ENCODE measurements at places on chromosomes 6 and 20.
A peak's percentile ranks its signal among the peaks of the same experiment; 100 is the strongest.

DNA sequence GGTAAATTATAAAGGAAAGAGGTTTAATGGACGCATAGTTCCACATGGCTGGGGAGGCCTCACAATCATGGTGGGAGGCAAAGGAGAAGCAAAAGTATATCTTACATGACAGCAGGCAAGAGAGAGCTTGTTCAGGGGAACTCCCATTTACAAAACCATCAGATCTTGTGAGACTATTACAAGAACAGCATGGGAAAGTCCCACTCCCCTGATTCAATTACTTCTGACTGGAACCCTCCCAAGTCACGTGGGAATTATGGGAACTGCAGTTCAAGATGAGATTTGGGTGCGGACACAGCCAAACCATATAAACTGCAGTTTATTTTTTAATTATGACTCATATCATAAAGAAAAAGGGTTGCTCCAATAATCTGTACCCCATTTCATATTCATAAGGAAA is 22.3 kb upstream of the HLA-DQA2 start:
- DNase-seq: no peak

- DNase-seq: no peak
Observed at GRCh38 chr20:63471981-63472831, at the start of gene KCNQ2. Gene KCNQ2, minus strand, starts transcription at chr20:63472655. Its CDS starts 192 bp downstream, at chr20:63472463.

- DNase-seq: no peak
Observed at GRCh38 chr6:34259529-34260069, 10.8 kb upstream of the SMIM29 start.

- no peak for DNase-seq
Observed at GRCh38 chr6:30700340-30700739, 9.6 kb upstream of the NRM start.

DNA sequence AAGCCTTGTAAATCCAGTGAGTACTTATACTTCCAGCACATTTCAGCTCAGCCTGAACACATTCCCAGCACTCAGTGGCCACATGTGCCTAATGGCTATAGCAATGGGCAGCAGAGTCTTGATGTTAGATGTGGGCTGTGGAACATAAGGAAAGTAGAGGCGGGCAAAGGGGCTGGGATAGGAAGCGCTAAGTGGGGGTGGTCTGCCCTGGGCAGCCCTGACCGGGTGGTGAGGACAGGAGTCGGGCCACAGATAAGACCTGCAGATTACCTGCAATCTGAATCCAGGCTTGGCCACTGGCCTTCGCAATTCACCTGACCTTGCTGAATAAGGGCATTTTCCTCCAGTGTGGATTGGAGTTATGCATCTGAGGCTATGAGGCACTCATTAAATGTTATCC is 11.1 kb upstream of the HMGA1 start:
- DNase-seq: no peak

DNA sequence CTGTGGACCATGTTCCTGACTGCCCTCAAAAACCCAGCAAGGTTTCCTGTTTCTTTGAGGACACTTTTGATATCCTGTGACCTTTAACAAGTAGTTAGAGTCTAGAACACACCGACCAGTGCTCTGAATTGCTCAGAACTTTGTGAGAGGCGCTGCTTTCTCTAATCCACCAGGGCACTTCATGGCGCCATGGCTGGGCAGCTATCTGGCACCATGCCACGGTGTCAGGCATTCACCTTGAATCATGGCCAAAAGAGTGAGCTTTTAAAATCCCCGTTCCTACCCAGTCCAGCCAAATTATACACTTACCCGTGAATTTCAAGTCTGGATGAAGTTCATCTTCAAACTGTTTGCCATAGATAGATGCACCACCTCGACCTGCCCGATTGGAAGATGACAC is 17.0 kb upstream of the CPNE5 start:
- DNase-seq: no peak

DNA sequence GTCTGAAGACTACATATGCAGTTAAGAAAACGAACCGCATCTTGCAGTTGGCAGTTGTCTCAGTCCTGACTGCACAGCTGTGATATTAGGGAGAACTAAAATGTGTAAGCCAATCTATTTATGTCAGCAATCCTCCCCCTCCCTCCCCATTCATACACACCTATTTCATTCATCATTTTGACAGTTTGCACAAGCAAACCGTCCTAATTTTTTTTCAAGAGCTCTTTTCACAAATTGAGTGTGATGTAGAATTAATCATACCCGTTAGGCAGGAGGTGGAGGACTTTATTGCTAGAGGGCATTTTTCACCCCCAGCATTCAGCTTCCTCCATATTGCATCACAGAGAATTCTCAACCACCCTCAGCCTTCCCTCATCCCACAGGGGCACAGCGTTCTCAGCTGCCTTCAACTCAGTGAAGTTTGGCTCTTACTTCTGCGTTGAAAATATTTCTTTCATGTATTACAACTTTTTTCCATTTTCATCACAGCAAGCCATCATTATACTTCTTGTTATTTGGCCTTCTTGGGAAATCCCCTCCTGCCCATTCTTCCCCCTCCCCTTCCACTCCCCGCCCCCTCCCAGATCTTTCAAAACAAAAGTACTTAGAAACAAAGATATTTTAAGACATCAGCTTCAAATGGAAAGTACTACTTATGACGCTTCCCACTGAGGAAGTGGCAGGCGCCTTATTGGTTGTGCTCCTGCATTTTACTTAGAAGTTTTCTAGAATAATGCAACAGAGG is 37.5 kb downstream of the NOX3 start:
- peak; percentile 48 for DNase-seq

- no peak for DNase-seq
Observed at GRCh38 chr6:20791944-20792343, 257.7 kb downstream of the CDKAL1 start.

GRCh38 chr6:151164383-151164782 is 75.4 kb upstream of the AKAP12 start:
- DNase-seq: no peak

DNA sequence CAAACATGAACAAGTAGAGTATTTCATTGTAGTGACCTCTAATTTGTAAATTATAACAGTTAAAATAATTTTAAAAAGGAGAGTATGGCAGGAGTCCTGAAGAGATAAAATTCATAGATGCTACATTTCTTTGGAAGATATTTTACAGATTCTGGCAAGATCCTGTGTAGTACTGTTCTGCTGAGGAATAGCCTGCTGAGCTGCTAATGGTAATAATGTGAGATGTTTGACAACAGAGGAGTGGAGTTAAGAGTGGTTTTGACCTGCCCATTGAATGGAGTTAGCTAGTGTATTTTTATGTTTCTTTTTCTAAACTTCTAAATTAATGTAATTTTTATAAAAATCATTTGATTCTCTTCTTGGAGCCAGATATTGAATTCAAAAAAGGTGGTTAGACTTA is 11.8 kb downstream of the CLVS2 start:
- DNase-seq: no peak

GRCh38 chr20:3276680-3277015 is 37.7 kb upstream of the SLC4A11 start:
- DNase-seq: no peak

DNA sequence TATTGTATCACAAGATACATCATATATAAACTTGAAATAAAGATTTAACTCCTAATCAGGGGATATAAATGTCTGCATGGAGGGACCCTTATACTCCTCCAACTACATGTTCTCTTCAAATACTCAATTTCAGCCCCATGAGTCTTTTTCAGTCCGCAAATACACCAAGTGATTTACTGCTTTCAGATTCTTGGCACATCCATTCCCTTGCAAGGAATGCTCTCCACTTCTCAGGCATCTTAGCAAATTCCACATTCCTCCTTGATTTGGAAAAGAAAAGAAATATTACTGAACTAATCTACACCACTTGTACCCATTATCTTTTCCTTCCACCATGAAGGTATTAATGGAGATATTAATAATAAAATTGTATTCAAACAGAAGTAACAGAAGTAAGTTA is 999.4 kb upstream of the GJE1 start:
- DNase-seq: no peak

DNA sequence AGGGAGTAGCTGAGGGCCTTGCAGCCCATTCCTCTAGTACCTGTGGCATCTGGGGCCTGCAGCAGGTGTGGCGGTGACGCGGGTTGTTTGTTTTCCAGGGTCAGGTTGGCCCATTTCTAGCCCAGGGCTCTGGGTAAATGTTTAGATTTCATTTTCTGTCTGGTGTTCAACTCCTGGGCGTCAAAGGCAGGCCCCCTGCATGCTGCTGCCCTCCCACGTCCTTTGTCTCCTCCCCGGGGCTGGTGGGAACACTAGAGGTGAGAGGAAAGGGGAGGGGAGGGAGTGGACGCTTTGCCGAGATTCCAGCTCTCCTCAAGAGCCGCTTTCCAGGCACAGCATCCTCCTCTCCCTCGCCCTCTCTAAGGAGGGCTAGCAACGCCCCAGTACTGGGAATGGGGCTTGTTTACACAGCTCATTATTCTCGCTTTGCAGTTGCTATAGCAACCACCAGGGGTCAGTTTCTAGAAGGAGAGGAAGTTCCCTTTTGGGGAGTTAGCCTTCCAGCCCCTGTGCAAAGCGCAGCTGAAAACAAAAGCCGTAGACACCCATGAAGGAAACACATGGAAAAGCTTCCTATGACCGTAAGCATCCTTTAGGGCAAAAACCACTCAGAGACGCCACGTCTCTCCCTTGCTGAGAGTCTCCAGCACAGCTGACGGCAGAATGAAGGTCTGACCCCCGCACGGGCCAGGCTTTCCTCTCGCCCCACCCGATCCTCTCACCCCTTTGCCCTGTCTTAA is 170.6 kb downstream of the LY86 start:
- peak; percentile 83 for DNase-seq

GRCh38 chr20:53077373-53078205 is 105.4 kb downstream of the TSHZ2 start:
- DNase-seq: no peak

- no peak for DNase-seq
Observed at GRCh38 chr6:135577059-135577538, 79.6 kb upstream of the AHI1 start.

- no peak for DNase-seq
Observed at GRCh38 chr6:84517741-84518530, 246.5 kb downstream of the TBX18 start.

DNA sequence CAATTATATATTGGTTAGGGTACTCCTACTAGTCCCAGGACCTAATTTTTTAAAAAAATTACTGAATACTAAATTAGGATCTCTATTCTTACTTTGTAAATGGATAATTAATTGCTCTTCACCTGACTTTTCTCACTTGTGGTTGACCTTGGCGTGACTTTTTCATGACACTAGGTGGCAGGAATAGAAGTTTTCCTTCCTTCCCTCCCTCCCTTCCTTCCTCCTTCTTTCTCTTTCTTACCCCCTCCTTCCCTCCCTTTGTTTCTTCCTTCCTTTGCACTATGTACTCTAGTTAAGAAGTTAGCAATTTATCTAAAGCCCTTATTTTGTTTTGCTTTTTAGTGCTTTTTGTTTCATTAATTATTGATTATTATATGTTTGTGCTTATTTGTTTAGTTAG is 20.4 kb upstream of the HBS1L start:
- DNase-seq: no peak

- DNase-seq: no peak
Observed at GRCh38 chr20:891706-892080, 24.4 kb downstream of the ANGPT4 start.

DNA sequence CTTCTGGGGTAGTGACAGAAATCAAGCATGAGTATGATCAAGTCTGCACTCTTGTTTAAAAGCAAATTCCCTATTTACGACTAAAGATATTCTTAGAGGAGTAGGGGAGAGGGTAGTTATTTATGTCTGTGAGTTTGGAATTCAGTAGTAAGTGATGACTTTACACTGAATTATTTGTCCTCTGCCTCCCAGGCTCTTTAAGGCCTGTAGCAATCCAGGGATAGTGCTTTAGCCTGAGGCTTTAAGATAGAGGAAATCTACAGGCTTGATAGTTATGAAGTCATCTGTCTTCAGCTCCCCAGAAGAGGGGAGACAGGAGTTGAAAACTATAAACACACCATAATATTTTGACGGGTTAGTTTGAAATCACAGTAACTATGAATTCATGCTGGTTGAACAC is 664.5 kb downstream of the EPM2A start:
- DNase-seq: no peak

GRCh38 chr20:48818481-48818987 is 9.3 kb downstream of the PREX1 start:
- DNase-seq: no peak

GRCh38 chr6:80742481-80742880 is 636.0 kb downstream of the BCKDHB start:
- DNase-seq: no peak

DNA sequence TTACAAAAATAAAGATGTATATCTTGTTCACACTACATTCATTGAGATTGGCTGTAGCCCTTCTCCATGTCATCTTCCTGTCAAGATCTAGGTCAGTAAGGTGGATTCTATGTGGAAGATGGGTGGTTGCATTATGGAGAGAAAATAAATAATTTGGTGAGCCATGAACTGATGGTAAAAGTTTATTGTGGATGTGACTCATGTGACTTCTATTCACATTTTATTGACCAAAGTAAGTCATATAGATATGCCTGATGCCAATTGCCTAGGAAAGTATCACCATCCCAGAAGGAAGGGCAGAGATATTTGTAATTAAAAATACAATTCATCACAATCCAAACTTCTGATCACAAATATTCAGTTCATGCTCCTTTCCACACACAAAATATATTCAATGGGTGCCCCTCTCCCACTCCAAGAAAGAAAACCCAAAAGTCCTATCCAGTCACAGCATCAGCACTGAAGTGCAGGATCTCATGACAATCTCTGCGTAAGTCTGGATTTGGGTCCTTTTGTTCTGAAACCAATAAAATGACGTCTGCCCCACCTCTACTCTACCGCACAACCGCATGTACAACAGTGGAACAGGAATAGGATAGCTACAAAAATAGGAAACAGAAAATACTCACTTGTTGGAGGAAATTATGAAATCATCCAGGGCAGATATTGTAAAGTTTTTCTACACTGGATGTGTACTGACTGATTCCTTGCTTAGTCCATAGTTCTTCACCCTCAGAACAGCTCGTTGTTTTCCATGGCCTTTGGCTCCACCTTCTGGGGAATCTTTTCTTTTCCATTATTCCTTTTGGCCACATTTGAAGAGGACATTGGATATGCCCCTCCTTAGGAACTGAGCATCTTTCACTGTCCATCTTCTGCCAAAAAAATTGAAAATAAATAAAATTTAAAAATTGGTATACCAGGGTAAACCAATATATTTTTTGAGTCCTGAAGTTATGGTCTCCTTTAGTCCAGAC is 16.1 kb upstream of the SLC17A3 start:
- DNase-seq: peak; percentile 24
